Left renal pelvis (tissue), 4 donors: ENCODE measurements at places on chromosomes 13 and 19.

DNA sequence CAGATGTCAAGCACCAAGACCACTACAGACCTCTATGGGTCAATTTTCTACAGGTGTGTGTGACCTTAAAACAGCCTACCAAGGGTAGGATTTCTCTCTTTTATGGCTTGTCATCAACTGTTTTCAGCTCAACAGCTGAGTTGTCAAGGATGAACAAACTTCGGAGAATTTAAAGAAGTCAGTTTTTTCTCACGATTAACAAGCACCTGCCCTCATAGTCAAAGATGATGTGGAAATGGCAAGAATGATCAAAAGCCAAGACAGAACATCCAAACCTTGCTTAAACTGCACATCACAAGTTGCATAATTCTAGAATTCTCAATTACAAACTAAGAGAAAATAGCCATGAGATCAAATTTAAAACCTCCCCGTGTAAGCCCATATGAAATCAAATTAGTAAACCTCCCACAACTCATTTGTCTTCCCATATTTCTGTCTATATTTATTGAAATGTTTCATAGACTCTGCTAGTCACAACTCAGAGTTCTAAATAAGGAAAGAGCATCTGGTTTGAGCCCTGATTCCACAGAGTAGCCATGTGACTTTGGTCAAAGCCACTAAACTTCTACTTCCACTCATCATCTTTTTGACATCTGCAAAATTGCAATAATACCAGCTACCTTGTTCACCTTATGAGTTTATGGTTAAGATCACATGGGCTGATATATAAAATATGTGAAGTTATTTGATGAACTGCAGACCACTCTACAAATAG, 521.5 kb upstream of the HTR2A start:
- no peak for DNase-seq

- no peak for DNase-seq
These were observed 36.8 kb downstream of the RAB20 start for GRCh38 chr13:110524541-110525257.

- DNase-seq: no peak
These were observed 25.4 kb downstream of the STOML3 start for GRCh38 chr13:38965281-38965680.

DNA sequence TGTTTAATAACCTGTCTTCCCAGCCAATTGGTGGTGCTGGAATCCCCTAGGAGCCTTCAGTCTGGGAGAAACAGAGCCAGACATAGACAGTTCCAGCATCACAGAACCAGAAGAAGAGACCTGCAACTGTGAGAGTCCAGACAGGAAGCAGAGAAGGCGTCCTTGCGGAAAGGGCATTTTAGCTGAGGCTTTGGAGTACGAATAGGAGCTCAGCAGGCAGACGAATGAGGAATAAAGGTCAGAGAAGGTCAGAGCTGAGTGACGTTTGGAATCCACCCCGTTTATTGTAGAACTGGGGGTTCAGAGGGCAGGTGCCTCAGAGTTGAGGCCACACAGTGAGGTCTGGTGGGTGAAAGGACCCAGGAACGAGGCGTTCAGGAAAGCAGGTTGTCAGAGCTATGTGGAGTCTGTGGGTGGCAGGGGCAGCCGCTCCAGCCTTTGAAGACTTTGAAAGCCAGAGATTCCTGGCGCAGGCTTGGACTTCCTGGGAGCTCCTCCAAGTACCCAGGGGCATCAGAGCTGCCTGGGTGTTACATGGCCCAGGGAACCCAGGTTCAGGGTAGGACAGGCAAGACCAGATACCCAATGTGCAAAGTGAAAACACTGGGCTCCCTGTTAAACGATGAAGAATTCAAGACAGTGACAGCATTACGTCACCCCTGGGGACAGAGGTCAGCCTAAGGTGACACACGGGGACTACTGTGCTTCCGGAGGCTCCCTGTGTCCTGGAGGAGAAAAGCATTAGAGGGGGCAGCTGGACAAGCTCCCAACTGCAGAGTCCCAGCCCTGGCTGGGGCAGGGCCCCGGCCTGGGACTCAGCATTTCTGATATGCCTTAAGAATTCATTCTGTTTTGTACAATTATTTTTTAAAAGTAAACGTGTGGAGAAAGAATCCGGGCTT, 5.5 kb downstream of the ARRDC2 start:
- no peak for DNase-seq

GRCh38 chr13:47680748-47681147, 320.3 kb downstream of the SUCLA2 start:
- no peak for DNase-seq

DNA sequence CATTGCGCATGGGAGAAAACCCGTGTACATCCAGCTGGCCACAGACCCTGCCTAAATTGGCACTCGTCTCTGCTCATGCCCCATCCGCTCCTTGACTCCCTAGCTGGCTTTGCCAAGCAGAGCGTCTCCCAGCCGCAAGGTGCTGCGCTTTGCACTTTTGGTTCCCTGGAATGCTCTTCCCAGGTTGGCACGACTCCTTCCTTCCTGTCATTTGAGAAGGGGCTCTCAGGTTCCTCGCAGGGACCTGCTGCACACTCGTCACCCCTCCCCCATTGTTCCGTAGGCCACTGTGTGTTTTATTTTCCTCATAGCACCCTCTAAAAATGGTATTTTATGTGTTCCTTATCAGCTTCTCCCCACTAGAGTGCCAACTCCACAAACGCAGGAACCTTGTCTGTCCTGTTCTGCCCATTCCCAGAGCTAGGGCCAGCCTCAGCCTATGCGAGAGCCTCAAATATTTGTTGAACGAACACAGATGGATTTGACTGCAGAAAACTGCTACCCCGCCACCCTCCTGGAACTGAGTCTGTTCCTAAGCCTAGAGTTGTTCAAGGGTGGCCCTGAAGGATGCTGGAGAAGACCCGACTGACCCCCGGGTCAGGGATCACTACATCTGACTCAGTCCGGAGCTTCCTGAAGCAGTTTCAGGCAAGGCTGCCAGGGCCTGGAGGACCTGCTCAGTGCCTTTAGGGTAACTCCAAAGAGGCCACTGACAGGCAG, 8.4 kb upstream of the CEBPA start:
- no peak for DNase-seq

- DNase-seq: no peak
These were observed 24.3 kb downstream of the COL4A2 start for GRCh38 chr13:110331362-110331761.

- no peak for DNase-seq
These were observed 57.9 kb downstream of the ZNF100 start for GRCh38 chr19:21709464-21709863.

DNA sequence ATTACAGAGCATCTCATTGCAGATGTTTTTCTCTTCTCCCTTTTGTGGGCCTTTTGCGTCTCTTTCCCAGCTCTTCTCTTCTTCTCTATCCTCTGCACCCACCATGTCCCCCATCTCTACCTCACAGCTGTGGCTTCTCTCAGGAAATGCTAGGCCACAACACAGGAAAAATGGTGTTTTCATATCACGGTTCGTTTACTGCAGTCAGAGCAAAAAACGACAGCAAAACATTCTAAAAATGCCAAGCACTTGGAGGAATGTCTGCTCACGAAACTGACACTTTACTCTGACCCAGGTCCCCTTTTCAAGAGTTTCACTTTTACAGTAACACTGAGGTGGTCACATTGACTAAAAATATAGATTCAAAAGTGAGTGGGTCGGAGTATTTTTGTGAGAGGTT, 152.2 kb downstream of the DCT start:
- no peak for DNase-seq

- DNase-seq: no peak
These were observed 86.9 kb upstream of the GPR183 start for GRCh38 chr13:99393791-99394735.
